Activated CD4-positive, alpha-beta T cell treated with anti-CD3 and anti-CD28 coated beads, Interleukin-2, amount 50 U/mL, for 48 hours (primary cell): ENCODE measurements at places on chromosomes 6 and 20.

- peak; percentile 41 for DNase-seq
Measured at GRCh38 chr6:63571361-63572043, 778 bp upstream of the LOC128125822 start.

- DNase-seq: no peak
Measured at GRCh38 chr6:118859517-118860064, 34.4 kb upstream of the ASF1A start.

DNA sequence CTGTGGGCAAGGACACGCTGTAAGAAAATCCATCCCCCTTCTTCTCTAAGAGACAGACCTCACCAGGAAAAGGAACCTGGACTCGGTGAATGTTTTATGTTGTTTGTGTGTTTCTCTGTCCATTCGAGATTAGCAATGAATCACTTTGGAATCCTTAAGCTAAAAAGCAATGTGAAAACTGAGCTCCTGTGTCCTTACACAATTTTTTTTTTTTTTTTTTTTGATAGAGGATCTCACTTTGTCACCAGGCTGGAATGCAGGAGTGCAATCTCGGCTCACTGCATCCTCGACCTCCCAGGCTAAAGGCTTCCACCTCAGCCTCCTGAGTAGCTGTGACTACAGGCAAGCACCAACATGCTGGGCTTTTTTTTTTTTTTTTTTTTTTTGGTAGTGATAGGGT lies 32.1 kb downstream of the BFSP1 start:
- DNase-seq: no peak

DNA sequence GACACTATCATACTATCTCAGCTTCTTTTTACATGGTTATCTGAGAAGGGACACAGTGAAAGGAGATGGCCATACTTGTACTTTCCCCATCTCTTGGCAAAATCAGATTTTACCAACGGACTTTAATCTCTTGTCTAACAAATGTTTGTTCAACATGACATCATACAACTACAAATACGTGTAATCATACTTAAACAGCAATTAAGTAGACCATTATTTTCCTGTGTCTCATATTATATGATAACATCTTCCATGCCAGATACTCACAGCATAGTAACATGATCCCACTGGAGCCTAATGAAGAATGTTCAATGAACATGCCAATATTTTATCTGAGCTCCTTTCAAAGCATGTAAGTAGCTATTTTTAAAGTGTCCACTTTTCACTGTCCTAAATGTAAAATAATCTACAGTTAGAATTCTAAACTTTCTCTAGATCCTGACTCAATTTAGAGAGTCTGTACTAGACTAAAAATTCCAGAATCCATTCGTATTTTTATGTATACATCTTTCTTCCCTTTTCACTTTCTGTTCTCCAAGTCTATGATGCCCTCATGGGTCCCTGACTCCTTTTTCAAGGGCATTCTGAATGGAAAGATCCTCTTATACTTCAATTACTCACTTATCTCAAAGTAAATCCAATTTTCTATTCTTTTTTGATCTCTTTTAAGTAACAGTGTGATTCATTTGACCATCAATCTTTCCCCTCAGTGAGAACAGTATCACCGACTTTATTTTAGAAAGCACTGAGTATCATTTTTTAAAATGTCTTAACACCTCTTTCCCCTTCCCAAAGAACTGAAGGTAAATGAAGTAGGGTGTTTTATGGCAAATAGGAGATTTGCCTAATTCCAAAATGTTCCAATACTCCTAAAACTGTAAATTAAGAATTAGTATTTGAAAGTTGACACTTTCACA lies 133.5 kb downstream of the CDK19 start:
- no peak for DNase-seq

DNA sequence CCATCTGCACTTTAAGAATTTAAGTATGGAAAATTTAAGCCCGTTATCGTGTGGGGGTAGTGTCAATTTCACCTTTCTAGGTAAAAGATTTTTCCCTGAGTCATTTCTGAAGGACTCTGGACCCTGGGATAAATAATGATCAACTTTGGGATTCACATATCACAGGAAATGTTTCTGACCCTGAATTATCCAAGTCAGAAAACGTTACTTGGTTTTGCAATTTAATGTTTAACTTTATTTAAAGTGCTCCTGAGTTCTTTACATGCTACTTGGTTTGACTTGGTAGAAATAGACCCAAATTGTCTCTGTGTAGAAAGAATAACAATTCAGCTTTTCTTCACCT lies 1.5 kb upstream of the SLC17A3 start:
- DNase-seq: no peak

GRCh38 chr6:56556751-56557540 lies 85.7 kb downstream of the DST start:
- DNase-seq: no peak

DNA sequence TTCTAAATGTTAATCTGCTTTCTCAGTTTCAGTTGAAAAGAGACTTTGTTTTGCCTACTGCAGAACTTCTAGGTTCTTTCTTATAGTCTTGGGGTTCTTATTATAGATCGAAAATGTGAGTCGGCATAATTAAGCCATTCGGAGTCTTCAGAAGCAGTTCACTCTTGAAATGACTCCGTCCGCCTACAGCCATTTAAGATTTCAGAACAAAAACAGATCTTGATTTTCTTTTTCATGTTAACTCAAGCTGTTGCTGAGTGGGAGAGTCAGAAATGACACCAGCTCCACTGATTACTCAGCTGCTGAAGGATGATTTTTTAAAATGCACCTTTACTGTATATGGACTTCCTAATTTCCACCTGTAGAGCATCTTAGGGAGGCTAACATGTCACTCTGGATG lies 15.9 kb downstream of the PRDM1 start:
- peak; percentile 58 for DNase-seq

- DNase-seq: no peak
Measured at GRCh38 chr6:139703780-139704179, 329.3 kb upstream of the CITED2 start.

- no peak for DNase-seq
Measured at GRCh38 chr6:134535831-134536230, 217.9 kb upstream of the SGK1 start.

GRCh38 chr6:16086965-16087364 lies 41.9 kb upstream of the MYLIP start:
- DNase-seq: no peak

DNA sequence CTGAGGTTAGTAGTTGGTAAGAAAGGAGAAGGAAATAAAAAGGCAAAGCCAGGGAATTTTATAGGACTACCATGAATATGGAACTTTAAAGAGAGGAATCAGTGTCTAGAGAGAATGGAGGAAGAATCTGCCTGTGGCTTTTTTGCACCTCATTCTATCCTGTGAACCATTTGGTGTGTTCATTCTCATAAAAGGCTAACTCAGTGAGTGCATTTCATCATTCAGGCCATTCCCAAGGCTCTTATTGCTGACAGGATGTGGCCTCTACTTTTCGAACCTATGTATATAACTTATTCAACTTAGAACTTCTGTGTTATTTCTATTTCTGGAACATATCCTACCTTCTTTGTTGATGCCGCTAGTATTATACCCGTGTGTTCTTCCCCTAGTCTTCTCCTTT lies 27.1 kb downstream of the HSF2 start:
- DNase-seq: no peak

- no peak for DNase-seq
Measured at GRCh38 chr20:3106185-3106584, 21.7 kb upstream of the AVP start.

DNA sequence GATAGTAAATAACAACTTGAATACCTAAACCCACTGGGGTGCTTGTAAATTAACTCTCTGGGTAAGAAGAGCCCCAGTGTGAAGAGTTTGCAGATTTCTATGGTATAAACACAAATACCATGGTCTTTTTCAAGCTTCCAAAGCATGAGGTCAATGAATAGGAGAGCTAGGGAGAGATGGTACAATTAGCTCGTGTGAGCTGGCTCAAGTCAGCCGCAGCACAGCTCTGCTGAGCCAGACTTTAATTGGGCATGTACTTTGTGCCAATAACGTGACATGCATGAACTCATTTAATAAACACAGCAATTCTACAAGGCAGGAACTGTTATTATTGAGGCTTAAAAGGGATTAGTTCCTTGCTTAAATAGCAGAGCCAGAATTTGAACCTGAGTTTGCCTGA lies 684.2 kb downstream of the KIF16B start:
- no peak for DNase-seq

GRCh38 chr20:4957939-4958362 lies 43.4 kb downstream of the SLC23A2 start:
- no peak for DNase-seq

DNA sequence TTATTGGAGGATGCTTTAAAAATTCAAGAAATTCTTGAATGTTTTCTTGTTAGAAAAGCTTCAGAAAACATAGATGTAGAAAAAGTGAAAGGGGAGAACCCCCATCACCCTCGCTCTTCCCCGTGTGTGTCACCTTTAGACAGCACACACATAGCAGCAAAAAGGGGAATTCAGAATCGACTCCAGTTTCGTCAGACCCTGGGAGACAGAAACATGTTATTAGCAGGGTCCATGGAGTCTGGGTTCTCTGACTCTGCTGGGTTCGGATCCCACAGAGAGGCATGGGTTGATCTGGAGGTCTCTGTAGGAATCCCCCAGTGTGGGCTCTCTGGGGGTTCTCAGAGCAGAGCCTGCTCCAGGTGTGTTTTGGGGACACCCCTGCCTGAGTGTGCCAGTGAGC lies 43.7 kb downstream of the ARHGAP40 start:
- DNase-seq: no peak

- peak; percentile 12 for DNase-seq
Measured at GRCh38 chr6:786946-787763, 94.2 kb upstream of the EXOC2 start.

DNA sequence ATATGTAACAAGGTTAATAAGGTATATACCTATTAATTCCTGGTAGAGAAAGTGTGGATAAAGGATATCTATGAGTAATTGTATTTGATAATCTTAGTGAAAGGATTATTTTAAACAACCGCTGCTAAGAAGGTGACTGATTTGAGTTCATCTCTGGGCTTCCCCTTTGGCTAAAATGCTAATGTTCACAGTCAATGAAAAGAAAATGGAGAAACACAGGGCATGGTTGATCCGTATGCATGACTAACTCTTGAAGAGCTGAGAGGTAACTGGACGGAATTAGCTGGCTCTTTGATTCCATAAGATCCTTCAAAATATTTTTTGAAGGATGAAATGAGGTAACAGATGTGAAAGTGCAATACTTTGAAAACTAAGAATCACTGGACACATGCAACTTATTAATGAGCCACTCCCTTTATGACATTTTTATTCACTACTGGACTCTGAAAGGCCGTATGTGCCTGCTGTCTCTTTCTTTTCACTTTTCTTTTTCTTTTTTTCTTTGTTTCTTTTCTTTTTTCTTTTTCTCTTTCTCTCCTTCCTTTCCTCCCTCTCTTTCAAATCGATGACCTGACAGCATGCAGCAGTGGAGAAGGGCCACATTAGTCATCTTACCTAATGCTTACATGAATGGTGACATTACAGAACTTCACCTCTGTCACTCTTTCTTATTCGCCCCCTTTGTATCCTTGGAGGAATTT lies 464.6 kb downstream of the CDKAL1 start:
- no peak for DNase-seq

- DNase-seq: no peak
Measured at GRCh38 chr6:142474531-142475289, 172.9 kb downstream of the ADGRG6 start.

DNA sequence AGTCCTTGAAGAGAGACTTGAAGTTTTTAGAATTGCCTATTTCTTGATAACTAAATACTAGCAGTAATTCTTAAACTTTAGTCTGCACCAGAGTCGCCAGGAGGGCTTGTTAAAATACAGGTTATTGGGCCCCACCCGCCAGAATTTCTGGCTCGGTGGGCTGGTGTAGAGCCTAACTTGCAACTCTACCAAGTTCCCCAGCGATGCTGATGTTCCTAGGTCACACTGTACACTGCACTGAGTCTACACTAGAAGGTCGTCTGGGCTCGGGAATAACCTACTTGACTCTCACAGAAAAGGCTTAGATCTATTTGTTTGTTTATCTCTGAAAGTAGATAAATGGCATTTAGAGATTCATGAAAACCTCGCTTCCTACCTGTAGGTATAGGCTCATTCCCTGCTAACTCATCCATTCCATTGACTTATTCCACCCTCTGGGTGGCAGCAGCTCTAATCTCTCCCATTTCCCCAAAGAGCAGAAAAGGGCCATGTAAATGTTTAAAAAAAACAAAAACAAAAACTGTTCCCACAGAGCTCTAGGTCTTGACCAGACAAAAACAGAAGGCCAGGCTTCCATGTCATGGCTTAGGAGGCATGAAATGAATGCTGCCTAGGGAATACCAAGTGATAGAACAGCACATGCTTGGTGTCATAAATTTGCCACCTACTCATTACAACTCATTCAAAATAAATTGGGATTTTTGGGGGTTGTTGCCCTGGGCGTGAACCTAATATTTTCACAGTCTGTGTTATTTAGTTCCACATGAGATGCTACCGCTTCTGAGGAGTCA lies 292.1 kb downstream of the ADGB start:
- no peak for DNase-seq

GRCh38 chr20:38804682-38805501 lies 605 bp upstream of the PPP1R16B start:
- DNase-seq: peak; percentile 67

GRCh38 chr20:24684421-24684871 lies 215.0 kb downstream of the SYNDIG1 start:
- DNase-seq: no peak

DNA sequence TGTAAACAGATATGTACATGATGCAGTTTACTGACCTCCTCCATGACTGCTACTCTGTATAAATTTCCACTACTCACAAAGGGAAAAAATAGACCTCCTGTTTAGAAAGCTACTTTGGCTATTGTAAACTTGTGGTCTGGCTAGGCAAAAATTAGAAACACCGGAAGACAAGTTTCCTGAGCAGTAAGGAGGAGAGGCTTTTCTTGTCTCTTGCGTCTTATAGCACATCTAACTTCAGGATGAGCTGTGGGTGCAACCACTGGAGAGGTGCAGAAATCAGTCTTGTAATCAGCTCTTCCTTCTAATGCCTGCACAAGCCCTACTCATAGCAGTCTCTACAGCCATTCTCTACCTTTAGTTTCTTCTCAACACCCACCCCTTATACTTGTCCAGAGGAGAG lies 296.5 kb upstream of the SLC35B3 start:
- DNase-seq: no peak

DNA sequence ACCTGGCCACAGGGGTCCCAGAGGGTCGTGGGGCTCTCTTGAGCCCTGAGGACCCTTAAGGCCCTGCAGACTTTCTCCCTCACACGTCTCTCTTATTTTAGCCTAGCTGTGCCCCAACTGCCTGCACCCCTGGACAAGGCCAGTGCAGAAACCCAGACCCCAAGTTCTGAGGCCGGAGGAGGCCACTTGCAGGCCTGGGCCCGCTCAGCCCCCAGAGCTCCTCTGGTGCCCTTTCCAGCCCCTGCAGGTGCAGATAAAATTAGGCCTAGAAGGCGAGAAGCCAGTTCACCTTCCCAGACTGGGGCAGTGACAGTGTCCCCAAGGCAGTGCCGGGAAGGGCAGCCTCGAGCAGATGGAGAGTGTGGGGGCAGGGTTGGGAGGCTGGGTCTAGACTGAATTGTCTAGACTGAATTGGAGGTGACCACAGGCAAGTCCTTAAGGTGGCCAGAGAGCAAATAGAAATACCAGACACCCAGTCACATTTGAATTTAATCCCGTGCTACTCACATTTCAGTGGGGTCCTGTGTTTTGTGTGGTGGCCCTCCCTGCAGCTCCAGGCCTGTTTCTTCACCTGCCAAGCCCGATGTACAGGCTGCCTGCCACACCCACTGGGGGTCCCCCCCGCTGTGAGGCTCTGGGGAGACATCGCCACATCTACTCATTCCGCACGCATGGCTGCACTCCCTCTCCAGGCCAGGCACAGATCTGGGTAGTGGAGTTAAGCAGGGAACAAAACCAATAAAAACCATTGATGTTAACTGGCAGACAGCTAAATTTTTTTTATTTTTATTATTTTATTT lies 8.6 kb upstream of the IP6K3 start:
- DNase-seq: no peak

- DNase-seq: no peak
Measured at GRCh38 chr20:39248171-39248861, 286.2 kb downstream of the DHX35 start.
